ENCODE measurements at places on chromosomes 5 and 9.

DNA sequence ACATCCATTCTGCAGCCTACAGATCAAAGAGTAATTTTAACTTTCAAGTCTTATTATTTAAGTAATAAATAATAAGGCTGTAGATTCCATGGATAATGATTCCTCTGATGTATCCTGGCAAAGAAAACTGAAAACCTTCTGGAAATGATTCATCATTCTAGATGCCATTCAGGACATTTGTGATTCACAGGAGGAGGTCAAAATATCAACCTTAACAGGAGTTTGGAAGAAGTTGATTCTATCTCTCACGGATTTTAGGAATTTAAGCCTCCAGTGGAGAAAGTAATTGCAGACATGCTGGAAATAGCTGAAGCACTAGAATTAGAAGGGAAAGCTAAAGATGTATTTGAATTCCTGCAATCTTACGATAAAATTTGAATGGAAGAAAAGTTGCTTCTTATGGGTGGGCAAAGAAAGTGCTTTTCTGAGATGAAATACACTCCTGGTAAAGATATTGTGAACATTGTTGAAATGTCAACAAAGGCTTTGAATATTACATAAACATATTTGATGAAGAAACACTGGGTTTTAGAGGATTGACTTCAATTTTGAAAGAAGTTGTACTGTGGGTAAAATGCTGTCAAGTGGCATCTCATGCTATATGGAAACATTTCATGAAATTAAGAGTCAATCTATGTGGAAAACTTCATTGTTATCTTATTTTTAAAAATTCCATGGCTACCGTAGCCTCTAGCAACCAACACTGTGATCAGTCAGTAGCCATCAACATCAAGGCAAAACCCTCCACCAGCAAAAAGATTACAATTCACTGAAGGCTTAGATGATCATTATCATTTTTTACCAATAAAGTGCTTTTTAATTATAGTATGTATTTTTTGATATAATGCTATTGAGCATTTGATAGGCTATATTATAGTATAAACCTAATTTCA is 1141.0 kb downstream of the CDH12 start:
- DNase-seq = no peak

DNA sequence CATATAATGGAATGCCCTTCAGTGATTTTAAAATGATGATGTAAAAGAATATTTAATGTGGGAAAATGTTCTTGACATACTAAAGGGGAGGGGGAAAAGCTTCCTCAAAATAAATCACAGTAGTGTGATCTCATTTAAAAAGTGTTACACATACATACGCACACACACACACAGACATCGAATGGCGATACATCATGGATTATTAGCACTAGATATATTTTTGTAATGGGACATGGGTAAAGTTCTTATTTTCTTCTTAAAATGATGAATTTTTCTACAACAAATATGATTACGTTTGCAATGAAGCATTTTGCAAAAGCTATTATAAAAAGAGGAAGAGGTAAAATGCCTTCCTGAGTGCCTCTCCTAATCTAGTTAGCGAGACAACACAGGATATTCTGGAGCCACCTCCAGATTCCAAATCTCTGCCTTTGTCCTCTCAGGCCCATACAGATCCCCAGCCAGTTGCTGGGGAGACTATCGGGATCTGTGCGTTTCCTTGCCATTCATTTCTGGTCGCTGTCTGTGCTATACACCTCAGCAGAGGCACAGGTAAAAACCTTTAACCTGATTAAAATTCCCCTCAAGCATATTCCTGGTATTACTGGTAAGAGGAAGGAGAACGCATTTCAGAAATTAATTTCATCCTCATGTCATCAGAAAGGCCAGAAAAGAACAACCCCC is 69.6 kb downstream of the SLC28A3 start:
- no peak for DNase-seq

DNA sequence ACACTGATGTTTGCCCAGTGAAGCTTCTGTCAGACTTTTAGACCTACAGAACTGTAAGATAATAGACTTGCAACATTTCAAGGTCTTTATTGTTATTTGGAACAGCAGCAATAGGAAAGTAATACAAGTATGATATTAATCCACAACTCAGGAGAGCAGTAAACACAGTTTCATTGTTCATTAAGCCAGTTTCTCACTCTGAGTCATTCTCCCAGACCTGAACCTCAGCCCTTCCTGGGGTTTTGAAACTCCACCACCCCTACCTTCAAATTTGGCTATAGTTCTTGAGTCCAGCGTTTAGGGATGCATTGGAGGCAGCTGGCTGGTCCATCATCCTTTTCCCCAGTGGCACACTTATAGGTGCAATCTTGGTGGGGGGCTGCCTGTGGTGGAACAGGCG is 203.2 kb downstream of the RAB3C start:
- no peak for DNase-seq

- no peak for DNase-seq
These were observed 358.6 kb upstream of the PAPPA start for GRCh38 chr9:115794921-115795475.

DNA sequence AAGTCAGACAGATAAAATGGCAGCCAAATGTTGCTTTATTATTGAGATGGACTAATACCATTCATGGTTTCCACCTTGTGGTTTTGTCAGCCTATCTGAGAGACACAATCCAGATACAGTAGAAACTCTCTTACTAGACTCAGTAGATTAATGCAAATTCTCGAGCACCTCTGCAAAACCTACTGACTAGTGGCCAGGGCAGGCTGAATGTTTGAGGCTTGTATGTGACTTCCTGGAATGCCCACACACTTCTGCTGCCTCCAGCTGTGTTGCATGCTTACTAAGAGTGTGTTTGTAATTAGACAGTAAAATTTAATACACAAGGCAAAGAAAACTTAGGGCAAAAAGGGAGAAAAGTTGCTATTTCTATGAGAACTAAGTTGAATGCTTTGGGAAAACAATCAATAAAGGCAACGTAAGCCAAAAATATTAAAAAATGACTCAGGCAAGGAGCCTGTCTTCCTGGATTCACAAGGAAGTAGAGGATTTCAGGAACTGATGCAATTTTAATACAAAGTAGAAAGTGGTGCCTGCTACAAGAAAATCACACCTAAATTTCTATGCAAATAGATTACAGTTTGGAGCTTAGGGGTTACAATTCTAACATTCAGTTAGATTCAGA is 30.2 kb upstream of the CCNG1 start:
- no peak for DNase-seq

- no peak for DNase-seq
These were observed 52.4 kb upstream of the LIFR start for GRCh38 chr5:38608874-38609273.

DNA sequence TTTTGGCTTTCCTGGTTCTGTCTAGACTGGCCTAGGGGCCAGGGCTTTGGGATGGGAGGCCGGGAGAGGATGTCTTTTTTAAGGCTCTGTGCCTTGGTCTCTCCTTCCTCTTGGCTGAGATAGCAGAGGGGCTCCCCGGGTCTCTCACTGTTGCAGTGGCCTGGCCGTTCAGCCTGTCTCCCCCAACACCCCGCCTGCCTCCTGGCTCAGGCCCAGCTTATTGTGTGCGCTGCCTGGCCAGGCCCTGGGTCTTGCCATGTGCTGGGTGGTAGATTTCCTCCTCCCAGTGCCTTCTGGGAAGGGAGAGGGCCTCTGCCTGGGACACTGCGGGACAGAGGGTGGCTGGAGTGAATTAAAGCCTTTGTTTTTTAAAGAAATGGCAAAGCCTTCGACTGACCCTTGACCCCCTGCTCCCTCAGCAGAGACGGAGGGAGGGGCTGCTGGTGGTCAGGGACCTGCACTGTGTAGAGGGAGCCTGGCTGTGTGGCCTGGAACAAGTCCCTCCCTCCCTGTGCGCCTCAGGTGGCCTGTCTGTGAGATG is 11.1 kb downstream of the FPGS start:
- DNase-seq = no peak

DNA sequence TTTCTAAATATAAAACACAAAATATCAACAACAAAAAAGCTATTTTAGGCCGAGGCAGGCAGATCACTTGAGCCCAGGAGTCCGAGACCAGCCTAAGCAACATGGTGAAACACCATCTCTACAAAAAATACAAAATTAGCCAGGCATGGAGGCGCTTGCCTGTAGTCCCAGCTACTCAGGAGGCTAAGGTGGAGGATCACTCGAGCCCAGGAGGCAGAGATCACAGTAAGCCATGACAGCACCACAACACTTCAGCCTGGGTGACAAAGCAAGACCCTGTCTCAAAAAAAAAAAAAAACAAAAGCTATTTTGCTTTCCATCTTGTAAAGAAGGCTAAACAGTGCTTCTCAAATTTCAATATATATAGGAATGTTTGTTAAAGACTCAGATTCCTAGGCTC is 11.3 kb downstream of the C5orf15 start:
- no peak for DNase-seq

GRCh38 chr9:116191576-116192415 is 38.2 kb downstream of the PAPPA start:
- no peak for DNase-seq

DNA sequence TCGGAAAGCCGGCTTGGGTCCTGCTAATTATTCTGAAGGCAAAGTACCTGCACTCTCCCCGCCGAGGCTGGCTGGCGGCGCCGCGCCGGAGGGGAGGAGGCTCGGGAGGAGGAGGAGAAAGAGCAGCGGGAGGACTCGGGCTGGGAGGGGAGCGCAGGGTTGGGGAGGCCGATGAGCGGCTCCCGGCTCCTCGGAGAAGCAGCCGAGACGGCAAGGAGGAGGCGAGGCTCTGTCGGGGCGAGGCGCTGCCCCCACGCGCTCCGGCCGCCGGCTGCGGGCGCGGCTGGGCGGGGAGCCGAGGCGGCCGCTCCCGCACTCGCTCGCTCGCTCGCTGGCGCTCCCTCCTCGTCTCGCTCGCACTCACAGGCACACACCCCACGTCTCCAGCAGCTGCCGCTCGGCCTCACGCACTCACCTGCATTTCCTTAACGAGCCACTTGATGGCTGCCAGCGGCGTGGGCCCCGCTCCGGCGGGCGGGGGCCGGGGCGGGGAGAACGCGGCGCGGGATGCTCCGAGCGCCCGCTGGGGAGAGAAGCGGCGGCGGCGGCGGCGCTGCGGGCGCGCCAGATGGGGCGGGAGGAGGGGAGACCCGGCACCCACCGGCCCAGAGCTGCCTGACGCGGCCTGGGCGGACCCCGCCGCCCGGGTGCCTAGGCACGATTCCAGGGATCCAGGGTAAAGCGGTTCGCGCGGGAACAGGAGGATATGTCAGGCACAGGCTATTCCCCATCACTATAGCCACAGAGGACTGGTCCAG is at the start of gene PTPRD:
Gene PTPRD, minus strand, starts transcription at position 362 of the 758 bp plus-strand sequence.
- peak; percentile 36 for DNase-seq

DNA sequence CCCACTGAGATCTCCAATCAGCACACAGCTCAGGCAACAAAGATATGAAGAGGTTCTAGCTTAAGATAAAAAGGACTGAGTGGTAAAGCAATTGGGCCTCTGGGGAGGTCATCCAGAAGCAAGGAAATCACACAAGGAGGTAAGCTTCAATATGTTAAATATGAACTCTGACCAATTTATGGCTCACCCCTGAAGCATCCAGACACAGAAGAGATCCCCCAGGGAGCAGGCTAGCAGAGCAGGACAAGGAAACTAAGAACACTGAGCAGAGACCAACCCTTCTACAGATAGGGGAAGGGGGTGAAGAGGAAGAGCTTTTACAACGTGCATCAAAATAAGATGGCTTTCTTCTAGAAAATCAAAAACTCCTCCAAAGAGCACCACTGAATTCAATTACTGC is 616.2 kb downstream of the DNAH5 start:
- no peak for DNase-seq

- no peak for DNase-seq
These were observed 519.9 kb downstream of the SEMA5A start for GRCh38 chr5:9025942-9026341.

- DNase-seq = peak; percentile 16
These were observed 27.2 kb downstream of the CCDC69 start for GRCh38 chr5:151196556-151197290.

- DNase-seq = no peak
These were observed 191.4 kb downstream of the FRMD3 start for GRCh38 chr9:83346655-83347420.

- no peak for DNase-seq
These were observed 89.3 kb upstream of the SV2C start for GRCh38 chr5:75993643-75994520.

DNA sequence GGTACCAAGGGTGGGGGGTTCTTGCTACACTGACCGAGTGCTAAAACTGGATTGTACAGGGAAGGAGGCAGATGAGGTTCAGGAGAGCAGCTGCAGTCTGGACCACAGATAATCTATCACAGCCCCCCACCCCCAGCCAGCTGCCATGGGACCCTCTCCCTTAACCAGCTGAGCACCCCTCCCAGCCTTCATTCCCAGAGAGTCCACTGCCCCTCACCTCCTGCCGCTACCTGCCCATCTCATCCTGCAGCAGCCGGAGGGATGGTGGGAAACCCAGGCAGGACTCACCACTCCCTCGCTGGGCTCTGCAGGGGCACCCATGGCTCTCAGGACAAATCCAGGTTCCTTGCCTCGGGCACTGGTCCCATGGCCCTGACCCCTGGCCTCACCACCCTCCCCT is 66.7 kb downstream of the MRPL36 start:
- no peak for DNase-seq

DNA sequence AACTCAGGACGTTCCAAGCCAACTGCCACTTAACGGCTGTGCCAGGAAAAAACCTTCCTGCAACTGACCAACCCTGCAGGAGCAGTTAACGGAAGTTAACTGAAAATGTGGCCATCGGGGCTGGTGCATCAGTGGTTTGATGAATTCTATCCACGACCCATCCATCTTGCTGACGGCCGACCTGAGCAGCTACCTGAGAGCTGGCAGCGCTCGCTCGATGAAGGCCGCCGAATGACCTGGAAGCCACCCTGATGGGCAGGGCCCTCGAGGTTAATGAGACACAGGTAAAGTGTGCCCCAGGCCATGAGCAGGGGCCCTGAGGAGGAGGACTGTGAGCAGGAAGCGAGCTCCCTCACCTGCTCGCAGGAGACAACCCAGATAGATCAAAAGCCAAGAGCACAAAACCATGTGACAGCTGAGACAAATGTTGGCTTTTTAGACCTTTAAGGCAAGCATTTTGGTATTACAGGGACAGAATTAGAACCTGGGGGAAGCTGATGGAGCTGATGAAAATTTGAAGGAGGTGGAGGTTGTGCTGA is 35.3 kb upstream of the FLT4 start:
- DNase-seq = no peak

DNA sequence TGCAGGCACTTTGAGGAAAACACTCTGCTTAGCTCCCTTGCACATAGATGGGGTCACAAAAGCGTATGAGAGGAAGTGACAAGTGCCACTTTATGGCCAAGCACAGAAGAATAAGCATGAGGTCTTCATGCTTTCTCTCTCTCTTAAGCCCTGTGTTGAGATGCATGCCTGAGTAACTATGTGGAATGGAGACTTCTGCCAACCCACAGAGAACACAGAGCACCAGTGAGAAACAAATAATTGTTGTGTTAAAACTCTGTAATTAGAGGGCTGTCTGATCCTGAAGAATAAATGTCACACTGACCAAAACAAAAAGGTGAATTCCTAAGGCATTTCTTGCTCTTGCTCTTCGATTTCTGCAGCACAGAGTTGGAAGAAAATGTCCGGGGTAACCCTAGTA is 488.5 kb downstream of the CTNND2 start:
- DNase-seq = no peak

GRCh38 chr5:96946381-96946780 is 10.5 kb downstream of the LNPEP start:
- no peak for DNase-seq
